ENCODE measurements at places on chromosomes 12 and 14.
A peak's percentile ranks its signal among the peaks of the same experiment; 100 is the strongest.

- peak; percentile 85 for DNase-seq
These were observed 15.9 kb downstream of the KCTD10 start for GRCh38 chr12:109461049-109461845.

- DNase-seq = no peak
These were observed 47.4 kb upstream of the PARP11 start for GRCh38 chr12:3920351-3921150.

DNA sequence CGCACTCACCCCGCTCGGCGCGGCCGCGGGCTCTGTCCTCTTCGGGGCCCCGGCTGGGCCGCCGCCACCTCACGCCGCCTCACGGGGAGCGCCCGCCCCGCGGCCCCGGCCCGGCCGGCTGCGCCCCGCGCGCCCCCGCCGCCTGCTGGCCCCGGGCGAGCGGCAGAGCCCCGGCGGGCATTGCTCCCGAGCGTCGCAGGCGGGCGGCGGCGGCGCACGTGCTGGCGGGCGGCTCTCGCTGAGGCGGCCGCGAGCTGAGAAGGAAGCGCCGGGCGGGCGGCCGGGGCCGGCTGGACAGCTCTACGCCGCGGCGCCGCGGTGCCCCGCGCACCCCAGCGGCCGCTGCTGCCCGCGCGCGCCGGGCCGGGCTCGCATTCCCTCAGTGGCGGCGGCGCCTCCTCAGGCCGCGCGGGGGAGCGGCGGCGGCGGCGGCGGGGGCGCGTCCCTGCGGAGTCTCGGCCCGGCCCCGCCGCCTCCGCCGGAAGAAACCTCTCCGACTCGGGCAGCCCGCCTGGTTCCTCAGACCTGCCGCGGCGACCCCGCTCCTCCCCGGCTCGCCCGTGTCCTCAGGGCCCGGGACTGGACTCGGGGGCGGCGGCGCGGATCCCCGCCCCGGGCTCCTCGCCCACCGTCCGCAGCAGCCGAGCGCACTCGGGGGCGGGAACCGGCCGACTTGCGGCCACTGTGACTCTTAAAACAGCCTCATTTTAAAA, at the start of gene PITPNM2:
Gene PITPNM2, minus strand, starts transcription at position 347 of the 713 bp plus-strand sequence. CDS start 116,500 bp downstream, outside the sequence.
- DNase-seq = peak; percentile 67

- DNase-seq = no peak
These were observed 33.5 kb upstream of the CCDC63 start for GRCh38 chr12:110813285-110813684.

- no peak for DNase-seq
These were observed 146.8 kb downstream of the SLC2A13 start for GRCh38 chr12:39959031-39959430.
